ENCODE measurements at places on chromosomes 1 and 21.

- no peak for DNase-seq
Observed at GRCh38 chr21:24826822-24827221, 780.5 kb downstream of the MRPL39 start.

- no peak for DNase-seq
Observed at GRCh38 chr1:43563876-43564539, 33.3 kb downstream of the PTPRF start.

GRCh38 chr1:72037745-72038343 lies 244.5 kb downstream of the NEGR1 start:
- DNase-seq, result no peak

- DNase-seq, result no peak
Observed at GRCh38 chr1:25031601-25031965, 101.5 kb upstream of the RUNX3 start.

DNA sequence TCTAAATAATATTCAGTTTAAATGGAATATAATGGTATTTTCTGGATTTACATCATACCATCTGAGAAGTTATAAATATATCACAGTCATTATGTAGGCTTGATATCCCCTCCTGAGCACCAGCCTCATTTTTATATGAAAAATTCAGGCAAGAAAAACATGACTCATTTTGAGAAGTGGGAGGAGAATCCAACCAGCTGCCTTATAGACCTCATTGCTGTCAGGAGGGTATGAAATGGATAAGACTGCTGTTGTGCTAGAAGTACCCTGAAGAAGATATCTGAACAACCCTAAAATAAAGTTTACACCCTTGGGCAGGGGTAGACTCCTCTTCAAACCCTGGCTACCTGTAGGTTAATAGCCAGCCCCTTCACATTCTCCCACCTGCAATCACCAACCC lies 8.8 kb downstream of the GIPC2 start:
- DNase-seq, result no peak

- DNase-seq, result no peak
Observed at GRCh38 chr1:145887631-145888030, 2.0 kb upstream of the ANKRD35 start.

DNA sequence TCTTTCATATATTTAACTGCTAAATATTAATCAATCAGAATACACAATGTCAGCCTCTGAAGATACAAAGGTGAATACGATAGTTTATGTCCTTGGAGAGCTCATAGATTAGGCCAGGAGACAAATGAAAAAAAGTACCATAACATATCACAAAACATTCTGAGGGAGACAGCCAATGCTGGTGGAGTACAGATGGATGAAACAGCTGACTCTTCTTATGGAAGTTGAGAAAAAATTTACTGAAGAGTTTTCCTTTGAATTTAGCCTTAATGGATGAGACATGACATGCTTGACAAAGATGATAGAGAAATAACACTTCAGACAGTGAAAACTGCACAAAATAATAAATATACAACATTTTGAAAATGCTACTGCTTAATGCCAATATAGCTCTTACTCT lies 193.5 kb downstream of the PDE4B start:
- DNase-seq, result no peak

DNA sequence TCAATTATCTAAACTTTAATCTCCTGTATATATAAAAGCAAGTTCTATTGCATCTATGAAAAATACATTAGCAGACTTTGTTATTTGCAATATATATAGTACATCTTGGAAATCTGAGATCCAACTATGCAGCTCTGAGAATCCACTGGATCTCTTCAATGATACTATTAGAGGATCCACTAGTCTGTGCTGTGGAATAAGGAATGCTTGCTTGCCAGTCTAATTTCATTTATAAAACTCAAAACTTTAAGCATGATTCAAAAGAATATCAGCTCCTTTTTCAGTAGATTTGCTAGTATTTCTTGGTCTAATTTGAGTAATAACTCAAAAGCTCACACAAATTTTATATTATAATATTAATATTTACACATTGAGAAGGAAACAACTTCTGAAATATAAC lies 115.1 kb downstream of the SPATA6 start:
- DNase-seq, result no peak

- no peak for DNase-seq
Observed at GRCh38 chr1:160885042-160885441, at the start of gene ITLN1. TSS of gene ITLN1 (minus strand) at chr1:160885180. CDS start at chr1:160884877, 303 bp downstream.

GRCh38 chr1:64251971-64252370 lies 48.5 kb downstream of the UBE2U start:
- no peak for DNase-seq

GRCh38 chr21:34989337-34990151 lies 59.6 kb downstream of the RUNX1 start:
- no peak for DNase-seq

- DNase-seq, result no peak
Observed at GRCh38 chr1:63945943-63946342, 172.1 kb downstream of the ROR1 start.

- no peak for DNase-seq
Observed at GRCh38 chr1:112992780-112993179, 36.8 kb upstream of the SLC16A1 start.

- DNase-seq, result no peak
Observed at GRCh38 chr1:180842491-180843275, 70.0 kb upstream of the KIAA1614 start.

- DNase-seq, result no peak
Observed at GRCh38 chr1:62800281-62800680, 16.3 kb downstream of the ATG4C start.

GRCh38 chr1:184649451-184649888 lies 105.2 kb downstream of the EDEM3 start:
- no peak for DNase-seq

GRCh38 chr1:205477759-205478247 lies 22.0 kb upstream of the BLACAT1 start:
- DNase-seq, result peak; percentile 67

- no peak for DNase-seq
Observed at GRCh38 chr1:228352677-228353481, 53.8 kb downstream of the TRIM11 start.

DNA sequence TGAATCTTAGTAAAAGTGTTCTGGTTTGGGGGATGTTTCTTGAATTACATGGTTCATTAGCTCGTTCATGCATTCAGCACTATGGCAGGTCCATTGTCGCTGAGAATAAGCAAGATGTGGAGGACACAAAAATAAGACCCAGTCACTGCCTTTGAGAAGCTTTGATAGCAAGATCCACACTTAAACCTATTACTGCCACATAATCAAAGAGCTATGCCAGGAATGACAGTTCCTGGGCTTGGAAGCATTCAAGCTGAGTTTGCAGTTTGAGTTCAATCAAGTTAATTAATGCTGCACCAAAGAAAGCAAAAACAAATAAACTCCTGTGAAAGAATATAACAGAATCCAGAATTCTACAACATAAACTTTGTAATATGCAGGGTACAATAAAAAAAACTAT lies 131.8 kb downstream of the MIS18A start:
- no peak for DNase-seq

DNA sequence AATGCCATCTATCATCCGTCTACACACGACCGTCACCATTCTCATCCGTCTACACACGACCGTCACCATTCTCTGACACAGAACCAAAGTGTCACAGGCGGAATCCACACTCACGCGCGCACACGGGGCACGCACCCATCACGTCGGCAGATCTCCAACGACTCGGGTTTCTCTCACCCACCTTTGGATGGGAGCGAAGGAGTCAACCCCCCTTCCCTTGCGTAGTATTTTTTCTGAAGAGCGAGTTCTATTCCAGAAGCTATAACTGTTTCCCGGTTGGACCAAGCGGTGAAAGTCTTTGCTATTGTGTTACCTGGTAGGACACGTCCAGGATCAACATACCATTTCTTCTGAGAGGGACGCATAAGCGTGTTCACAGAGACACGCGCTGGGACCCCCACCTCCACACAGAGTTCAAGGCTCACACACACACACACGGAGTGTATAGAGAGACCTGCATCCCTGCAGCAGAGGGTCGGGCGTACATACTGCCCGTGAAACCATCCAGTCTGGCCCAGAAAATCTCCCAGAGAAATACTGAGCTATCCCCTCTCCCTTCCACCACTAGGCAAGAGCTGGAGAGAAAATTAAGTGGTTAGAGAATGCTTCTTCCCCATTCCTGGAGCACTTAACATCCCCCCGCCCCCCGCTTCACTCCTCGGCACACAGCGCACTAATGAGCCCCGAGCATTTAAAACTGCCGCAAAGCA lies 741 bp downstream of the DUSP10 start:
- DNase-seq, result no peak

DNA sequence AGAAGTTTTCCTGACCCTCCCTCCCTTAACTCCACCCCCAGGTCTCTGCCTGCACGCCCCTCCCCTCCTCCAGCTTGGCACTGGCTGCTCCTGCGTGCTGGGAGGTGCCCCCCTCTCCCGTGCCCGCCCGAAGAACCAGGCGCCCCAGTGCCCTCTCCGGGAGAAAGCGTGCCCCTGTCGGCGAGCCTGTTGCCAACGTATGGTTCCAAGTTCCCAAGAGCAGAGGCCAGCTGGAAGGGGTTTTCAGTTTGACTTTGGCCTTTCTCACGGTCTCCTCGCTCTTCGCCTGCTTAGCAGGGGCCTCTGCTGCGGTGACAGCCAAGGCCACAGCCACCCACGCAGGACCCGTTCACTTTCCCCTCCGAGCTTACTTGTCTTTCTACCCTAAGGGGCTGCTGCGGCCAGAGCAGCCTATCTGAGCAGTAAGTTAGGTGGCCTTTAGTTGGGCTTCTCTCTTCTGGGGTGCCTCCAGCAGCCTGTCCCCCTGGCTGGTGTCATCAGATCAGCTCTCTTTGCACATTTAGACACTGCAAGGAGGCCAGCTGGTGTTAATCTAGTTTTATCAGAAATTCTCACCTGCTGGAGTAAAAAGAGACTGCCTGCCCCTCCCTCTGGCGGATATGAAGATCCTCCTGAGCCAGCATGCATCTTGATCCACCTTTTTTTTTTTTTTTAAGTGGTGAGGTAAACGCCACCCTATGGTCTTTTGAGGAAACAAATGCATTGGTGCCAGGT lies 1.5 kb downstream of the STUM start:
- DNase-seq, result no peak

GRCh38 chr1:174406421-174406820 lies 41.3 kb upstream of the GPR52 start:
- no peak for DNase-seq

DNA sequence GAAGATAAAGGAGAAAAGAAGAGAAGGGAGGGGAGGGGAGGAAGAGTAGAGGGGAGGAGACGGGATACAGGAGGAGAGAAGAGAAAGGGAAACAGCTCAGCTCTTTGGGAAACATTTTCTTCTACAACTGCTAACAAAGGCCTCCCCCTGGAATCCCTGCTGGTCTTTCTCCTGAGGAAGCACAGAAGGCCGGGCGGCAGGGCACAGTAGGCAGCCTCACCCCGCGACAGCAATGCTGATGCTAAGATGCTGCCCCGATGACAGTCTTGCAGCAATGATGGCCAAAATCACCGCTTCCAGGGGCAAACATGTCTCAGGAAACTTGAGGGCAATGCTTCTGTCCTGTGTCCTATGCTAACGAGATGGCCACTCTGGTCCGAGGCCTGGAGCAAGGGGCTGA lies 5.2 kb downstream of the KIAA2013 start:
- no peak for DNase-seq

GRCh38 chr1:118338936-118339335 lies 153.9 kb upstream of the SPAG17 start:
- DNase-seq, result no peak

DNA sequence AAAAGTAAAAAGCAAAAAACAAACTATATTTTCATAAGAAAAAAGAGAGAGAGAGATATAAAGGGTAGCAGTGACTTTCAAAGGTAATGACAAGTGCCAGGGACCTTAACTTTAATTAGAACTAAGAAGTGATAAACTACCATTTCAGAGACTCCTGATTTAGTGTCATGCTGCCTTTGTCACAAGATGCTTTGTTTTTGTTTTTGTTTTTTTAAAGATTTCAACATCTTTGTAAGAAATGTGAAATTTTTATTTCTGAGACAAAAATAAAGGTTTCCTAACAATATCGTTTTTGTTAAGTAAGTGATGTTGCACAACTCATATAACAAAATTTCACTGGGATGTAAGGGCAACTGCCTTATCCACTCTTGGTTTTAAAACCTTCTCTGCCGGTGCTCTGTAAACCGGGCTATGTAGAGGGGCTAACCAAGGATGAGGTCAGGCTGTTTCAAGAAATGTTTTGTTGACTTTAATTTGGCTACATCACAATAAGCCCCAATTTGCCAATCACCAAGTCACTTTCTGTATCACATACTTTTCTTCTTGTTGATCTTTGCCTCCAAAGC lies 35.2 kb upstream of the SYT2 start:
- no peak for DNase-seq

DNA sequence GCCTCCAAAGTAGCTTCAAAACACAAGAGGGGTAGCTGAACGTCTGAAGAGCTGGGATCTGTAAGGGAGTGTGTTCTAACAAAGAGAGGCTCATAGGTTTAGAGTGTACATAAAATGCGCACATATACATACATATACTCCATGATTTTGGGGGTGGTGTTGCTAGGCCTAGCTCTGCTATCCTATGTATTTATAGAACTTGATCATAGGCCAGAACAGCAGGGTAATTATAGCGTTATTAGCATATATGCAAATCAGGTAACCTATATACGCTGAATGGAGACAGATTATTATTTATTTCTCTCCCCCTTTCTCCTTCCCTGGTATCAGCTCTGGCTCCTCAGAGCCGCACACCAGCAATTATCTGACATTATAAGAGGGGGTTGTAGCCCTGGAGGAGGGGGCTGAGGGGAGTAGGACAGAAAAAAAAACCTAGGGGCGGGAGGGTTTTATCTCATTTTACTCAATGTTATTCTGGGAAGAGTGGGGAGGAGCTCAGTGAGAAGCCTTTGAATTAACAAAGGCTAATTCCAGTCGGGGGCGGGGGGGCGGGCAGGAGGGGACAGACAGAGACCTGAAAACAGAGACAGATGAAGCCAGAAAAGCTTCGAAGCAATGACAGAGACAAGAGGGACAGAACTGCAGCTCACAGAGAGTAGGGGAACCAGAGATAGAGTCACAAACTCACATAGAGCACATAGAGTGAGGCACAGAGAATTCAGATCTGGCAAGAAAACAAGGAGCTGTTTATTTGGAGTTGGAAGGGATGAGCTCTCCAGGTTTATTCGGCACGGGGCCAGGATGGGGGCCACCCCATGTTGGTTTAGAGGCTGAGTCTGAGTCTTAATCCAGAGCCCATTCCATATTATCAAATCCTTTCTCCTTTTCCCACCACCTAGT lies 63.0 kb downstream of the RHBG start:
- no peak for DNase-seq

GRCh38 chr1:211741788-211742187 lies 66.4 kb upstream of the NEK2 start:
- DNase-seq, result no peak

- no peak for DNase-seq
Observed at GRCh38 chr1:176066709-176067108, 140.4 kb downstream of the COP1 start.

GRCh38 chr1:89540406-89540970 lies 15.9 kb downstream of the LRRC8B start:
- DNase-seq, result no peak

DNA sequence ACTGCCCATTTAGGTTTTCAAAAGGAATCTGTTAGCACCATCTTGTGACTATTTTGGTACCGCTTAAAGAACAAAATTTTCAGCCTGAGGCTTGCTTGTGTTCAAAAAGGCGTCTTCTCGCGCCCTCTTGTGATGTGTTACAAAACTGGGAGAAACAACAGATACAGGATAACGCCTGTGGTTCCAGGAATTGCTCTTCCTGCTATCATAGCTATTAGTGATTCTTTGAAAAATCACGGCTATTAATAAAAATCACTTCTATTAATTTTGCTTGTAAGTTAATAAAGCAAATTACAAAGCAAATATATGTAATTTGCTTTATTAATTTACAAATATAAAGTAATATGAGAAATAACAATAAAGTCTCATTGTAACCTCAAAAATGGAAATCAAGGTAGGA lies 82.2 kb upstream of the ABCD3 start:
- DNase-seq, result peak; percentile 33
